IPS DF 6.9 (cell line): ENCODE measurements at places on chromosomes 4 and X.

GRCh38 chr4:185004562-185005218 is 13.6 kb upstream of the HELT start:
- no peak for DNase-seq

DNA sequence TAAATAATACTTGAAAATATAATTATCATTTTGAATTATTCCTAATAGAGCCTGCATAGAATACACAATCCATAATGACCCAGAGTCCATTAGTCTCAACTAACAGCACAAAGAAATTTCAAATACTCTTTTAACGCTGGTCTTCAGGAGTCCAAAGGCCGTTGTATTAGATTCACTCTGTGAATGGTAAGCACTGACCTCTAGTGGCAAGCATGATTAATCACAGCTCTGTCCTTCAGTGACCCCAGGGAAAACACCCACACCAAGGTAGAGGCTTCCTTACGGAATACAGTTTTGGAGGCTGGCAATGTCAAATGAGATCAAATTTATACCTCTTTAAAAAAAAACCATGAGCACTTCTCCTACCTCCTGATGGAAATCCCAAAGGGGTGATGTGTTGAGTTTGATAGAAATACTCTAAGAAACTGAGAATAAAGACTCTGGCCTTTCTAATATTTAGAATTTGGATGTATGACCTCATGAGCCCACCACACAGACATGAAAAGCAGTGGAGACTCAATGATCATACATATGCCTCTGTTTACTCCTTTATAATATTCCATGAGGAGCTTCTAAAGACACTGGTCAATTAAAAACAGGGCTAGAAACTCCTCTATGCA is 147.2 kb upstream of the DKK2 start:
- DNase-seq = peak; percentile 39

GRCh38 chr4:74990276-74990875 is 57.5 kb downstream of the PARM1 start:
- DNase-seq = no peak

GRCh38 chr4:139177049-139177868 is at the start of gene ELF2:
ELF2 (minus strand) TSS chr4:139177218; CDS start chr4:139137701, 39,517 bp downstream.
- no peak for DNase-seq

GRCh38 chrX:53713987-53714579 is 27.6 kb upstream of the HUWE1 start:
- DNase-seq = no peak

DNA sequence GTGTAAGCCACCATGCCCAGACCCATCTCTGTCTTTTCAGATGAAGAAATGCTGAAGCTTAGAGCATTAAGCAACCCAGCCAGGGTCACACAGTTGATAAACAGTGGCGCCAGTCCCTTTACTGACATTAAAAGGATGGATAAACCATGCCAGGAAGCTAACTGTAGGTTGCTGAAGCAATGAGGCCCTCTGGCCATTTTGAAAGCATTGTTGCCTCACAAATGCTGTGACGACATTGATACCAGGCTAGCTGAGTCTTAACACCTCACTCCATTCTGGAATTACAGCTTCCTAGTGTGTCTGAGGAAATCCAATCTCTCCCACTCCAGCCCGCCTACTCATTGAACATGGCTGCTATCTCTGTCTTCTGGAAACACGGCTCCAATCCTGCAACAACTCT is 89.7 kb downstream of the LNX1 start:
- DNase-seq = no peak

DNA sequence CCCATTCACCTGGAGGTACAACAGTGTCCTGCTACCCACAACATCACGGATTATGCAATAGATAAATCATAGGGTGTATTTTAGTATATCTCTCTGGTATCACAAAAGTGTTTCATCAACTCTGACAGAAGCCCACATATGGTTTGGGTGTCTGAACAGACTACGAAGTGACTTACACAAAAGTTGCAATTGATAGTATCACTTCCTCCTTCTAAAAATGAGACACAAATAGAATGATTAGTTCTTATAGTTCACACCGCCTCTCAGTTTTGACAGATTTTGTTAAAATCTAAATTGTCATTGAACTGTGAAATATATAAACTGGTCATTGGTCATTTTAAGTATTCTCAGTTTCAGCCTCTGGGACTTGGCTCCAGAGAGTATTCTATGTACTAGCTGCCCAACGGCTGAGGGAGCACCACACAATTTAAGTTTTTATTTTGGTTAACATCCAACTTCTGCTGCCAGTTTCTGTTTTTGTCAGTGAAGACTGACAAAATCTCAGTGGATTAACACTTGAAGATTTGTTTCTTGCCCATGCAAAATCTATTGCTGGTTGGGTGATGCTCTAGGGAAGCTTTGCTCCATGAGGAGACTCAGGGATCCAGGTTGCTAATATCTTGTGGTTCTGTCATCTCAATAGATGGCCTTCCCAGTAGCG is 113.8 kb upstream of the PUDP start:
- DNase-seq = no peak

DNA sequence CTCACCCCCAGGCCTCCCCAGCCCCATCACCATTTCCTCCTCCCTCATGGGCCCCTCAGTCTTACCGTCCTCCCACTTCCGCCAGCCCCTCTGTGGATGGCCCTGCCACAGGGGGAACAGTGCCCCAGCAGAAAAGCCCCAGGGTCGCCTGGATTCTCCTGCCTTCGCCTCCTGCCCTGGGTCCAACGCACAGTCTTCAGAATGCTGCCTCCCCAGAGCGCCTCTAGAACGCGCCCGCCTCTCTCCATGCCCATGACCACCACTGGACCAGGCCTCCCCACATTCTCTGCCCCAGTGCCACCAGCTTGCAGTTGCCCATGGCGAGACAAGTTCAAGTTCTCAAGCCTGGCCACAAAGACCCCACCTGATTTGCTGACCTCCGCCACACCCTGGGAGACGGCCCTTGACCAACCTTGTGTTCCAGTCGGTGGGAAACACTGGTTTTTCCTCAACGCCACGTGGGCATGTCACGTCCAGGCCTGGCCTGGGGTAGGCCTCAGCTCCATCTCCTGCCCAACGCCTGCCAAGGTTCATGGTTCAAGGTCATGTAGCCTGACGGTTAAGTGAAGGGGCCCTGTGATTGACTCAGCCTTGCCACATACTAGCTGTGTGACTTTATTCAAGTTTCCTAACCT is 634 bp upstream of the PLXNB3 start:
- no peak for DNase-seq

- no peak for DNase-seq
These were observed 187.5 kb upstream of the ETNPPL start for GRCh38 chr4:108950158-108950915.

DNA sequence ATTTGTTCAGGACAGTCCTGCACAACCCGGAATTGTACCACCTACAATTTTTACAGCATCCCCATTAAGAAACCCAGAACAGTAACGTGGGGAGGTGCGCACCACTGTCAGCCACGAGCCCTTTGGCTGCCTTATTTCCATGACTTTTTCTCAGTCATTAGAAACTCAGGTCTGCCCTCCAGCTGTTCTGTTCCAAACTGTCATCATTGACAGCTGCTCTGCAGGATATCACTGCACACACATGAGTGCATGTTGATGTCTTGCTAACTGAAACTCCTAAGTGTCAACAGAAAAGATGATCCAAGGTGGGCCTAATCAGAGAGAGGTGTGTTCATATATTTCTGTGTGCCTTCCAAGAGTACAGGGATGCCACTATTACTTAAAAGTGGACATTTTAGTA is 123.4 kb downstream of the PARM1 start:
- no peak for DNase-seq

- DNase-seq = peak; percentile 5
These were observed 276.9 kb downstream of the FAM47A start for GRCh38 chrX:33855251-33855650.

GRCh38 chr4:30825008-30825770 is 105.0 kb downstream of the PCDH7 start:
- no peak for DNase-seq

- DNase-seq = no peak
These were observed 53.2 kb downstream of the DOCK11 start for GRCh38 chrX:118548841-118549240.

DNA sequence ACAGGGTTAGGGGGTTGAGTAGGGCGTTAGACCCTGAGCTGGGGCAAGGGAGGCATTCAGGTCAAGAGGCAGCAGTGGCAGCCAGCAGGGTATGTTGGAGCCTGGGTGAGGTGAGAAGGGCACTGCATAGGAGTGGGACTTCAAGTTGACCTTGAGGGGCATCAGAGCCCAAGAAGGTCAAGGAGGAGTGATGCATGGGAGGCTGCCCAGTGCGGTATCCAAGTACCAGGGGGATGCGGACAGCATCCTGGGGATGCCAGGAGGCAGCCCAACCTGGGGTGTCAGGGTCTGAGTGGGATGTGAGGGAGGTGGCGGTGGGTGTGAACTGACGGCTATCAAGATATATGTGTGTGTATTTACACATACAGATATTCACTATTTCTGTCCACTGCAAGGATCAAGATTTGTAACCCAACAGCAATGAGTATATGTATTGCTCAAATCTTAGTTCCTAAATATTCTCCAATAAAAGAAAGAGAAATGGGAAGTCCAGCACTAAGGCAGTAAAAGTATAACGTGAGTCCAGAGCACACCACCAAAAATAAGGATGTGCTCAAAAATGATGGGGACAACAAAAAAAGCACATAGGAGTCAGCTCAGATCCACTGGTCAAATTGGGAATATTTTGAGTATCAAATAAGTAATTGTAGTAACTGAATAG is 9.8 kb upstream of the DCLK2 start:
- DNase-seq = no peak

GRCh38 chr4:41517747-41518146 is 20.2 kb upstream of the LIMCH1 start:
- DNase-seq = no peak

DNA sequence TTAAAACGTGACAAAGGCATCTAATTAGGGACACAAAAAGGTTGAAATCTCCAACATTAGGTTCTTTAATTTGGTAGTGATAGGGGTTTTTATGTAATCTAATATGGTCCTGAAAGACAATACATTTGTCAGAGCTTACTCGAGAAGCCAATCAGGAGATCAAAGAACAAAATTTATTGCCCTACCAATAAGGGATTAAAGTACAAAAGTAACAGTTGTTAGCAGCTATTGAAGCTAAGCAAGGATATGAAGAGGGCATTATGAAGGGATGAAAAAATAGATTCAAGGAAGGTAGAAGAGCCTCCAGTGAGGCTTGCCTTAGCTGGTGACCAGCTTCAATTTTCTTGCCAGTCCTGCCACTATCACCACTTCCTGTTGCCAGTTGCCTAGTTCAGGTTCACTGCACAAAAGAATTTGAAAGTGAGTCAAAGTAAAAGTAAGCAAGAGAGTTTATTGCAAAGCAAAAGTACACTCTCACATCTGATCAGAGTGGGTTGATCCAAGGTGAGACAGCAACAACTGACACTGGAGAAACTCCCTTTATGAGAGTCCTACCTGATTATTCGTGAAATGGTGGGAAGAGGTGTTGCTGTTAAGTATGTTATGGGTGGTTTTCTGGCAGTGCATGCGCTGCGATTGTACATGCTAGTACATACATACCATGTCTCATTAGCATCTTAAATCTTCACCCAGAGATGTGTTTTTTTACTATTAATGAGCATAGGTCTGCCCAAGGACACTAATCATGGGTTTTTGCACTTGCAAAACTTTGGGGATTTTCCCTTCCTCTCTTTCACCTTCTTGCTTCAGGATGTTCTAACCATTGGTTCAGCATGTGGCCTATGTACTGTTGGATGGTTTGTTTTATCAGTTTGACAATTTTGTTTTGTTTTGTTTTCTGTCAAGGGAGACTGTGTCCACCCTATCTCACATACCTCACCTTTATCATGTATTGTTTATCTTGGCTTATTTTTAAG is 263.2 kb upstream of the ITM2A start:
- no peak for DNase-seq
